Body of pancreas (tissue), 4 donors: ENCODE measurements at places on chromosomes 4 and X. TPM values are rescaled to one million over a fixed set of nuclear protein-coding genes. Genes with fewer than 3 reads are reported as not detected.

- no peaks in the 10 kb centered on the region for H3K4me1 ChIP-seq
- H3K36me3 ChIP-seq, result no peaks in the 10 kb centered on the region
- H3K27me3 ChIP-seq, result no peaks in the 10 kb centered on the region
- H3K4me3 ChIP-seq, result no peak overlapping the region
- H3K27ac ChIP-seq, result no peak overlapping the region
Observed at GRCh38 chr4:14518136-14518535, 484.1 kb upstream of the CPEB2 start.

DNA sequence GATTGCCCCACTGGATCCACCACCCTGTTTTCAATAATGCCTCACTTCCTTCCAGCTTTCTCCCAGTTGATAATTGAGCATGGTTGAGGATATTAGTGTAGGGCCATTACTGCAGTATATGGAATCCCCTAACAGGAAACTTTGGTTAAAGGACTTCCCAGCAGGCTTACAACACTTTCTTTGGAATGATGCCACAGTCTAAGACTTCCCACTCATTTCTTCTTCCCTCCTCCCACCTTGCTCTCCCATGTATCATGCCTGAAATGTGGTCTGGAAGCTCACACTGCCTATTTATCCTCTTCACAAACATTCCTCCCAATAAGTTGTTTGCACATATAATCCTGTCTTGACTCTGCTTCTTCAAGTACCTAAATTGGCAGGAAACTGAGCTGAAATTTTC is 863.3 kb downstream of the CENPC start:
- H3K27me3 ChIP-seq, result no peaks in the 10 kb centered on the region
- no peak overlapping the region for H3K27ac ChIP-seq
- H3K4me3 ChIP-seq, result no peak overlapping the region
- no peaks in the 10 kb centered on the region for H3K36me3 ChIP-seq

DNA sequence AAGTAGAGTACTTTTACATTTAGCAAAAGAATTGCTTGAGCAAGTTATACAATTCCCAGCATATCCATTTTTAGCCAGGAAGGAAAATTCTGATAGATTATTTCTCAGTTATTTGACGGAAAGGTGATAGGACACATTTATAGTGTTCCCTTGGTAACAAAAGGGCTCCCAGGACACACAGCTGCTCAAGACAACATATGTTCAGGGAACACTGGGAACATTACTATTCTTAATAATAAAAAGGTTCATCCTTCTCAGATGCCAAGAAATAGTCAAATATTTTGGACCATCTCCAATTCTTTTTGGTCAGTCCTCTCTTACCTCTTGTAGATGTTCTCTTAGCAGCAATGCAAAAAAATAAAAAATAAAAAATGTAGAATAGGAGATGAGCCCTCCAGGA is 66.8 kb upstream of the SMAD1 start:
- no peaks in the 10 kb centered on the region for H3K27me3 ChIP-seq
- H3K4me3 ChIP-seq, result no peak overlapping the region
- no peak overlapping the region for H3K27ac ChIP-seq
- H3K36me3 ChIP-seq, result no peaks in the 10 kb centered on the region
- no peaks in the 10 kb centered on the region for H3K4me1 ChIP-seq

- no peaks in the 10 kb centered on the region for H3K4me1 ChIP-seq
- H3K36me3 ChIP-seq, result no peaks in the 10 kb centered on the region
- H3K27me3 ChIP-seq, result no peaks in the 10 kb centered on the region
Observed at GRCh38 chrX:49761481-49761880, 65.7 kb upstream of the PAGE1 start.

- no peaks in the 10 kb centered on the region for H3K4me1 ChIP-seq
- no peak overlapping the region for H3K4me3 ChIP-seq
- no peaks in the 10 kb centered on the region for H3K27me3 ChIP-seq
- no peak overlapping the region for H3K27ac ChIP-seq
- H3K36me3 ChIP-seq, result no peaks in the 10 kb centered on the region
Observed at GRCh38 chrX:100449696-100450608, 39.9 kb upstream of the PCDH19 start.

GRCh38 chr4:128068918-128069317 is 7.8 kb downstream of the LARP1B start:
- H3K27ac ChIP-seq, result no peak overlapping the region
- H3K27me3 ChIP-seq, result no peaks in the 10 kb centered on the region
- H3K4me1 ChIP-seq, result peaks cover 24% of the 10 kb centered on the region
- no peak overlapping the region for H3K4me3 ChIP-seq
- no peak for DNase-seq
- H3K36me3 ChIP-seq, result no peaks in the 10 kb centered on the region

- no peak overlapping the region for H3K27ac ChIP-seq
- H3K27me3 ChIP-seq, result no peaks in the 10 kb centered on the region
- peak; percentile 67 for DNase-seq
- H3K4me1 ChIP-seq, result peaks cover 10% of the 10 kb centered on the region
- H3K4me3 ChIP-seq, result no peak overlapping the region
Observed at GRCh38 chrX:106894392-106894909, 8.7 kb downstream of the RIPPLY1 start.

- no peak for DNase-seq
- no peaks in the 10 kb centered on the region for H3K27me3 ChIP-seq
- no peaks in the 10 kb centered on the region for H3K36me3 ChIP-seq
- H3K4me1 ChIP-seq, result no peaks in the 10 kb centered on the region
- no peak overlapping the region for H3K4me3 ChIP-seq
- H3K27ac ChIP-seq, result no peak overlapping the region
Observed at GRCh38 chrX:75625232-75625631, 102.4 kb upstream of the ZDHHC15 start.

- H3K27me3 ChIP-seq, result no peaks in the 10 kb centered on the region
- no peak for DNase-seq
- H3K4me3 ChIP-seq, result no peak overlapping the region
- H3K4me1 ChIP-seq, result no peaks in the 10 kb centered on the region
Observed at GRCh38 chrX:66634272-66634671, 4.6 kb downstream of the EDA2R start.

DNA sequence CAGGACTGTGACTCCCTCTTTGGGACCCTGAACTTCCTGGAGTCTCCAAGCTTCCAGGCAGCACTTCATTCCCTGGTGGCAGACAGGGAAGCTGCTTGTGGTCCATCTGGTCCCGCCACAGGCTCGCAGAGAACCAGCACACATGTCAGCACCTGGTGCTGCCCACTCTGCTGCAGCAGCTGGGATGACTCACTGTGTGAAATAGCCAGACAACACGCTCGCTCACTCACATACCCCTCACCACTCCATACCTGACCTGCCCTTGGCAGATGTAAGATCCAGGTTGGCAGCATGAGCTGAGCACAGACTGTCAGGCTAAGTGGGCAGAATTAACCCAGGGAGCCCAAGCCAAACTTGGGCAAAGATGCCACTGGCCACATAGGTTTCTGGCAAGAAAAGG is 613.5 kb downstream of the PCDH18 start:
- no peak overlapping the region for H3K27ac ChIP-seq
- H3K4me1 ChIP-seq, result no peaks in the 10 kb centered on the region
- no peak for DNase-seq
- H3K4me3 ChIP-seq, result no peak overlapping the region
- H3K36me3 ChIP-seq, result no peaks in the 10 kb centered on the region

DNA sequence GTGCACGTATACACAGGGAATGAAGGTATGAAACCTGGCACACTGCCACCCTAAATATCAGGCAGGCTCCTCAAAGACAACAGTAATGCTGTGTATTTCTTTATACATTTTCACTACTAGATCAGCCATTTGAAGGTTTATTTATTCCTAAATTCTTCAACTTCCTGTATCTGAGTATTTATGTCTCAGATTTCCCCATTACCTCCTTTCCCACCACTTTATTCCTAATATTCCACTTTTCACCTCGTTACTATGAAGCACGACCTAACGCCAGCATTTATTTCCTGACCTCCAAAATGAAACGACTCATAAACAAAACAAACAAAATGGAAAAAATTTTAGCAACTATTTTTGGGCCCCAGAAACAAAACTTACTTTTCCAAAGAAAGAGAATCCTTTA is 69.6 kb downstream of the MAML3 start:
- no peak overlapping the region for H3K4me3 ChIP-seq
- H3K36me3 ChIP-seq, result no peaks in the 10 kb centered on the region
- H3K27me3 ChIP-seq, result no peaks in the 10 kb centered on the region
- H3K4me1 ChIP-seq, result no peaks in the 10 kb centered on the region

GRCh38 chrX:110846071-110846470 is 50.5 kb upstream of the CHRDL1 start:
- H3K27me3 ChIP-seq, result no peaks in the 10 kb centered on the region
- no peaks in the 10 kb centered on the region for H3K36me3 ChIP-seq
- DNase-seq, result no peak
- H3K4me3 ChIP-seq, result no peak overlapping the region
- no peaks in the 10 kb centered on the region for H3K4me1 ChIP-seq

GRCh38 chr4:74716436-74716765 is 77.9 kb downstream of the BTC start:
- H3K4me3 ChIP-seq, result no peak overlapping the region
- no peak overlapping the region for H3K27ac ChIP-seq
- H3K36me3 ChIP-seq, result no peaks in the 10 kb centered on the region
- no peaks in the 10 kb centered on the region for H3K4me1 ChIP-seq
- DNase-seq, result no peak

DNA sequence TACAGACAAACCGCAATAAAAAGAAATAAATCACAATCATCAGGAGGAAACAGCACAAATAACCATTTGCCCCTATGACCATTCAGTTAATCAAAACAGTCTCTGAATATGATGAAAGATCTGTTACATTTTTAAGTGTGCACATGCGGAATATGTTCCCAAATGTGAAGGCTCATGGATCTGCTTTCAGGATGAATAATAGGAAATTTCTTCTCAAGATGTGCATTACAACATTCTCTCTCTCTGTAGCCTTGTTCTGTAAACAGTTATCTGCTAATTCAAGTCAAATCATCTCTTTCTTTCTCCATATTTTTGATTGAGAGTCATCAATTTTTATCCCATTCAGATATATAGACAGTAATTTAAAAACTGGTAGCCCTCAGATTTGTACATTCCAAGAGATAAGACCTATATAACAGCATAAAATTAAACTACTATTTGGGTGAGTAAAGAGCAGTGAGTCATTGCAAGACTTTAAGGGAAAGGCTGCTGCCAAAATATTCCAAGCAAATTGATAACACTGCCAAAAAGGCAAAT is 433.9 kb upstream of the ATOH1 start:
- no peaks in the 10 kb centered on the region for H3K4me1 ChIP-seq
- no peaks in the 10 kb centered on the region for H3K27me3 ChIP-seq
- H3K4me3 ChIP-seq, result no peak overlapping the region
- no peak overlapping the region for H3K27ac ChIP-seq
- no peak for DNase-seq

GRCh38 chr4:8128100-8128856 is 30.3 kb downstream of the ABLIM2 start:
- peak; percentile 38 for DNase-seq
- H3K27ac ChIP-seq, result no peak overlapping the region
- H3K4me1 ChIP-seq, result no peaks in the 10 kb centered on the region
- H3K4me3 ChIP-seq, result no peak overlapping the region

DNA sequence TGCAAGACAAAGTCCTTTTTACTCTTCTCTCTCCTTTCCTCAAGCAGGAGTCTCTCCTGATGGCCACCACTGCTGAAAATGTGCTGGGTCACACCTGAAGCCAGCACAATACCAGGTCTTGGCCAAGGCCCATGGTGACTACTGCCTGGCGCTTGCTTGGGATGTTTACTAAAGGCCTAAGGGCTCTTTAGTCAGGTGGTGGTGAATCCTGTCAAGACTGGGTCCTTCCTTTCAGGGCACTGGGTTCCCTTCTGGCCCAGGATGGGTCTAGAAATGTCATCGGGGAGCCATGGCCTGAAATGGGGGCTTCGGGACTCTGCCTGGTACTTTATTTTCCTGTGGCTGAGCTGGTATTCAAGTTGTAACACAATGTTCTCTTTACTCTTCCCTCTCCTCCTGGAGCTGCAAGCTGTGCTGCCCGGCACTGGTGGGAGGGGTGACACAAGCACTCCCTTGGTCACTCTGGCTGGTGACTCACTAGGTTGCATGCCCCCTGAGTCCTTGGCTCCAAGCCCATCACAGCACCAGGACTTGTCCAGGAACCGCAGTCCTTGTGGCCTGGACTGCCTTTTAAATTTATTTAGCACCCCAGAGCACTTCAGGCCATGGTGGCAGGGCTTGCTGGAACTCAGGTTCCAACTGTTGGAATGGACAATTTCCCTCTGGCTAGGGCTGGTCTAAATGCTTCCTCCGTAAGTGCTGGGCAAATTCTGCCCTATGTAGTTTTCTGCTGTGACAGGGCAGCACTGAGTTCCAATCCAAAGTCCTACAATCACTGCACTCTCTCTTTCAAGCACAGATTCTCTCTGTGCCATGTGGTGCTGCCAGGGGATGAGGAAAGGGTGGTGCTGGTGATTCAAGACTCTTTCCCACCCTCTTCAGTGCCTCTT is 11.3 kb downstream of the ARL13A start:
- no peaks in the 10 kb centered on the region for H3K27me3 ChIP-seq
- H3K4me3 ChIP-seq, result no peak overlapping the region
- DNase-seq, result no peak
- no peaks in the 10 kb centered on the region for H3K36me3 ChIP-seq

GRCh38 chrX:149371986-149372385 is 133.1 kb downstream of the IDS start:
- no peaks in the 10 kb centered on the region for H3K4me1 ChIP-seq
- no peak overlapping the region for H3K4me3 ChIP-seq
- no peak for DNase-seq
- no peaks in the 10 kb centered on the region for H3K36me3 ChIP-seq
- H3K27ac ChIP-seq, result no peak overlapping the region

The SLC6A14 gene
- under 0.01 TPM for total RNA-seq

The CT45A1 gene
- total RNA-seq, result not detected

The CLIC2 gene
- 5.4 TPM for total RNA-seq

The IL3RA gene
- total RNA-seq, result 1.3 TPM

The GRIA3 gene
- total RNA-seq, result 0.52 TPM

The NSUN7 gene
- total RNA-seq, result 14.3 TPM
